MM.1S (cell line): ENCODE measurements at places on chromosomes 2 and 18.
A peak's percentile ranks its signal among the peaks of the same experiment; 100 is the strongest.

- DNase-seq, result no peak
These were observed 4.7 kb upstream of the IL37 start for GRCh38 chr2:112906276-112906675.

GRCh38 chr2:95551055-95551568 is 40.7 kb upstream of the TRIM43 start:
- DNase-seq, result no peak

DNA sequence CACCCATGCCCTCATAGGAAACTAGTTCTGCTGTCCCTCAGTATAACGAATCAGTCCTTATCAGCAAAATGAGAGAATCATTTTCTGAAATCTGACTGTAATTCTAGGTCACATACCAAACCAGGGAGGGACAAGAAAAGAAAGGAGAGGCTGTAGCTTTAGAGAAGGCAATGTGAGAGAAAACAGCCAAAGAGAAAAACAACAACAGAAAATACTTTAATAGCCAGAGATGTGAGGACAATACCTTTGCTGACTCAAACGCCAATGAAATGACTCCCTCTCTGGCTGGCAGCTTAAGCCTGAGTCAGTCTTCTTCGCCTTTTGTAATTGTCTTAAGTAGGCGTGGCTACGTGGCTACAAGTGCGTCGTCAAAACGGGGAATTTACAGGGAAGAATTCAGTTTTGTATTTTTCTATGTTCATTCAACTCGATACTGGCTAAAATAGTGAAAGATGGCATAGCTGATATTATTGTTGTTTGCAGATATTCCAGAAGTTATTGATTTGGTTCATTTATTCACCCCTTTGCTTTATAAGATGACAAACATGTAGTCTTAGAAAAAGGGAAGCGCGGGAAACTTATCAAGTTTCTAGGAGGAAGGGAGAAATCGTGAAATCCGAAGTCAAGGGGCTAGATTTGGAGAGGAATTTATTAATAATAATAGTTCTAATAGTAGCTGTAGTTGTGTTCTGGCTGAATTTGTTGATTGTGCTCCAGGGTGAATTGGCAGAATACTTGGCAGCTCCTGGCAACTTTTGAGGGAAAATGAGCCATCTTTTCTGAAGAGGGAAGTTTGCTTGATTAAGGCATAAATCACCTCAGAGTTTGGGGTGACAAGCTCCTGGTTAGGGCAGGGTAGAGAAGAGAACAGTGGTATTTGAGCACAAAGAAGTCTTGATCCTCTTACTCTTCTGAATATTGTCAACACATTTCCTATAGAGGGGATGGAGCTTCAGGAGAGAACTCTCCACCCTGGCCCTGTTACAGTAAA is at the start of gene IL1A:
Gene IL1A, minus strand, starts transcription at position 295 of the 991 bp plus-strand sequence. CDS start 723 bp downstream, outside the sequence.
- no peak for DNase-seq

GRCh38 chr2:66553370-66553769 is 118.4 kb downstream of the MEIS1 start:
- DNase-seq, result no peak

- DNase-seq, result no peak
These were observed 5.7 kb upstream of the CAPN14 start for GRCh38 chr2:31223026-31223425.

- DNase-seq, result no peak
These were observed 563.6 kb upstream of the PKDCC start for GRCh38 chr2:41483982-41484857.

DNA sequence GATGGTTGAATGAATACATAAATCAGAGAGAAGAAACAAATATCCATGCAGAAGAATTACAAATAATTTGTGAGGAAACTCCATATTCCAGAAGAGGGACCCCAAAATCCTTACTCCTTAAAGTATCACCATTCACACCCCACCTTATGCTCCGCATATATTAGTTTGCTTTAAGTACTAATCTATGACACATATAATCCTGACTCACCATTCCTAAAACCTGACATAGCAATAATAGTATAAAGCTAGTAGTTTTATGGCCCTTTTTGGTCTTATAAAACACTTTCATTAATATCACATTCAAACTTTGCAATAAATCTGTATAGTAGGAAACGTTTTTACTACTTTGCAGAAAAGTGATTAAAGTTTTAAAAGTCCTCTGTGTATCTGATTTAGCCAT is 719.0 kb upstream of the SLC39A10 start:
- DNase-seq, result no peak

- no peak for DNase-seq
These were observed 91.7 kb downstream of the GCA start for GRCh38 chr2:162435676-162436075.

DNA sequence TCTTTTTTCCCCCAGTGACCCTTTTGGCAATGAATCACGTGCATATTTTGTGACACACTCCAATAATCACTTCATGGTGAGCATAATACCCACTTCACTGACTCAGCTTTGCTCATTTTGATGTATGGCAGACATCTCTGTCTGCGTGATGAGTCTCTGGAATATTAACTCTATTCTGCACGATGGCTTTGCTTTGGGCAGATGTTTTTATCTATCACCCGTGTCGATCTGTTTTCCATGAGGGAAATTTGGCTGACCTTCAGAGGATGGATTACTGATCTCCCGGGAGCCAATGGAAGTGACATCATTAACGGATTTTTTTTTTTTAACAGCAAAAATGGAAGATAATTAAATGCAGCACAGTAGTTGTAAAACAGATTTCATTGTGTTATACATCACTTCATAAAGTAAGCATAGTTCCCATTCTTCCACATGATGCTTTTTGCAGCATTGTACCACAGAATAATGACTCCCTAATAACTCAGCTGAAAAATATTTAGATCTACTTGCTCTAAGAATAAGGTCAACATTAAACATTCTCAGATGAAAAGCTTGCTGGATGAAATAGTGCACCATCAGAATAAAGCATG is 29.8 kb downstream of the CDC42EP3 start:
- no peak for DNase-seq

DNA sequence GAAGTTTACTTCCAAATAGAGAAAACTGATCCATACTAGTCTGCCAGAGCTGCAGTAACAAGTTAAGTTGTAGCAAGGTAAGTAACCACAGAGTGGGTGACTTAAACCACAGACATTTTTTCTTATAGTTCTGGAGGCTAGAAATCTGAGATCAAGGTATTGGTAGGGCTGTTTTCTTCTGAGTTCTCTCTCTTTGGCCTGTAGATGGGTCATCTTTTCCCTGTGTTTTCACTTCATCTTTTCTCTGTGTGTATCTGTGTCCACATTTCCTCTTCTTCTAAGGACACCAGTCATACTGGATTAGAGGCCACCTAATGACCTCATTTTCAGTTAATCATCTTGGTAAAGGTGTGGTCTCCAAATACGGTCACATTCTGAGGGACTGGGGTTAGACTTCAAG is 142.9 kb upstream of the MEX3C start:
- DNase-seq, result peak; percentile 27

GRCh38 chr2:84631047-84631446 is 114.7 kb downstream of the DNAH6 start:
- peak; percentile 47 for DNase-seq

DNA sequence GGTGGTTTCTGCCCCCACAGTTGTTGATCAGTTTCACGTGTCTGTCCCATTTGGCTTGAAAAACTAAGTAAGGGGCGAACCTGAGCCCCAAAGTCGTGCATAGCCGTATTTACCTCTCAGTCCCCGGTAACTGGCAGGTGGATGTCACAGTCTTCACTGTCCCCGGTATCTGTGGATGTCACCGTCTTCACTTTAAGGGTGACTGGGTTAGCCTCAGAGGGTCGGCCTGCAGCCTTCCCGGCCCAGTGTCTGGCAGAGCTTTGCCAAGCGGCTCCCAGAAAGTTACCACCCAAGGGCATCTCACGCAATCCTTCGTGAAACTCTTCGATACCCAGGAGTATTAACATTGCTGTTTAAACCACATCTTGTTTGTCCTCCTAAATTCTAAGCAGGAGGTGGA is 125.3 kb upstream of the CTDP1 start:
- no peak for DNase-seq

GRCh38 chr2:234623521-234623991 is 126.7 kb upstream of the ARL4C start:
- DNase-seq, result no peak

DNA sequence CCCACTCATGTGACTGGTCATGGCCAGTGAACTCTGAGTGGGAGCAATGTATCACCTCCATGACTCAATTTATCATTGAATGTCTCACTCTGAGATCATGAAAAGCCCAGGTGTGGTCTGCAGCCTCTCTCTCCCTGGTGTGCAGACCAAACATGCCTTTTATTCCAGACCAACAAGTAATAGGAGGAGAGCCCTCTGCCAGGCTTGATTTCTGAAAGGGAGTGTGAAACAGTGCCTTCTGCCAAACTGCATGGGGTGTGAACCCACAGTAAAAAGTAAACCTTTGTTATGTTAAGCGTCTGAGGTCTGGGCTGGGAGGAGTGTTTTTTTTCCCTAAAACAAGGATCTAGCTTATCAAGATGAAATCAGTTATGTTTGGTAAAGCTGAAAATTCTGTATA is 601.2 kb downstream of the ADCYAP1 start:
- no peak for DNase-seq

- peak; percentile 51 for DNase-seq
These were observed 323.9 kb downstream of the XIRP2 start for GRCh38 chr2:167212014-167212648.

DNA sequence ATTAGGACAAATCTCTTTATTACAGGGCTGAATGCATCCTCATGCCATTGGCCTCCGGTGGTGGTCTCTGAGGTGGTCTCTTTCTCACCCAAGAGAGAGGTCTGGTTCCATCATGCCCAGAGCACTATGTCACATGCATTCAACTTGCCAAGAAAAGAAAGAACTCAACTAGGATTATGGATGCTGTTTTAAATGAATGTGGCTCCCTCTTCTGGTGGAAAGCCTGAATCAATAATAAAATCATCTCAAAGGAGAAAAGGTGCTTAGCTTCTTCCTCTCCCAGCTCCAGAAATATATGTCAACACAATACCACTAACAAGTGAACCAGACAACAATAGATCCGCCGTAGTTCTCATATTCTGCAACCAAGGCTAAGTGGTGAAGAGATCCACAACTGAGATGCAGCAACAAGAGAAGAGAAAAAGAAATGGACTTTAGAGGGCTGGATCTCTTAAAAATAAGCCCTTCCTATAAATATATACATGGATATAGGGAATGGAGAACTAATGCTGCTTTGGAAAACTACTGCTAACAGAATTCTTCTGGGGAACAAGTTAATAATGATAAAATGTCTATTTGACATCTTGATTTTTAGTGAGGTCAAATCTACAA is 396.8 kb downstream of the NCKAP5 start:
- DNase-seq, result peak; percentile 68

DNA sequence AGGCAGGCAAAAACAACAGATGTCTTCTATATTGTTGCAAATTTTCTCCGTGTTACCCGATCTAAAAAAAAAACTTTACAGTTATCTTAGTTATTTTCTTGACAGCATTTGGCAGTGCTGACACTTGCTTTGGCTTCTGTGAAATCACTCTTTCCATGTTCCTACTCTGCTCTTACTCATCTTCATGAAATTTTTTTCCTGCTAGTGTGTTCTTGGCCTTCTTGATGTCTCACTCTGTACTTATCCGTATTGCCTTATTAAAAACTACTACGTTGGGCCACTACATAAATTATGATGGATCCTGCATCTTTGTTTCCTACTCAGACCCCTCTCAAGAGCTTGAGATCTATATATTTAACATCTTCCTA is 134.4 kb downstream of the IKZF2 start:
- DNase-seq, result no peak

DNA sequence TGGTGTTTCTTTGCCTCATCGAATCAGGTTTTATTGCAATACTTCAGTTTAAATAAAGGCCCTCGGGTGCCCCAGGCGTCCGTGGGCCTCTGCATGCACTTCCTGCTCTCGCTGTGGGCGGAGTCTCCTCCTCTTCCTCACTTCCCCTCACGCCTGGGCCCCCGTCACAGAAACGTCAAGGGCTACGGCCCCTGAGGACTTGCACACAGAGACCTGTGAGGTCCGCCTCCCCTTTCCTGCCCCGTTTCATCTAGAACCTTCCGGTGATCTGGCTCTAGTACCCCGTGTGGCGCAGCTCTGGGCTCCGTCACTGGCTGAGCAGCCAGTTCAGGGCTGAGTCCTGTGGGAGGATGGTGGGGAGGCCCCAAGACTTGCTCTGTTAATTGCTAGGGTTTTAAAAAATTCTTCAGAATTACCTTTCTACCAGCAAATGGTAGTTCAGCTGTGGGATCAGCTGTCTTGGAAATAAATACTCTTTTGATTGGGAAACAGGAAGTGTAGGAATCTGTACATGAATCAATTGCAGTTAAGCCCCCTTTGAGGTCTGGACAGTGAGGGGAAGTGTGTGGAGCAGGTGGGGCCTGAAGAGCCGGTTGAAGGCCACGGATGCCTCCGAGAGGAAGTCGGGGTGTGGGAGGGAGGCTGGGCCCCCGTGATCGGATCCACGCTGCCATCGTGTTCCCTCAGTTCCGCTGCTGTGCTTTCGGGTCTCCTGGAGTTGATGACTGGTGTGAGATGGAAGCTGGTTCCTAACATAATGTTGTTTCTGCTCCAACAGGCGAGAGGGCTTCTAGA is 10.2 kb downstream of the NFATC1 start:
- DNase-seq, result no peak

GRCh38 chr2:23427976-23428375 is 43.0 kb downstream of the KLHL29 start:
- no peak for DNase-seq

- DNase-seq, result no peak
These were observed 6.6 kb downstream of the ACVR2A start for GRCh38 chr2:147851244-147851930.

GRCh38 chr2:43289331-43289730 is 62.9 kb upstream of the ZFP36L2 start:
- DNase-seq, result no peak

GRCh38 chr18:57768537-57769326 is 34.4 kb downstream of the ATP8B1 start:
- DNase-seq, result no peak

- no peak for DNase-seq
These were observed 90.4 kb upstream of the HAAO start for GRCh38 chr2:42882756-42883155.

DNA sequence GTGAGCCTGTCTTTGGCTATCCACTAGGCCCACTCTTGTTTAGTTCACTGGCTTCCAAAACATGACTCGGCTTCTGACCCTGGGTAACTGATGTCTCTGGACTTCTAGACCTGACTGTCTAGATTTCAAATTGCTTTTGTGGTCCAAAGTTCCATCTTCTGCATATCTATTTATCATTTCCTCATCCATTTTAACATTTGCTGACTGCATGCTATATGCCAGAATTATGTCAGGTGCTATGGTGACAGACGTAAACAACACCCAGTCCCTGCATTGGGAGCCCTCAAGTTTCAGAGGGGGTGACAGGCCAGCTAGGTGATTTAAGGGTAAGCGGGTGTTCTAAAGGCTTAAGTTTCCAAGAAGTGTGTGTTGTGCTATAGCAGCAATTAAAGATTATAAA is 140.9 kb downstream of the PIEZO2 start:
- no peak for DNase-seq

- DNase-seq, result no peak
These were observed at the start of gene HRH4 for GRCh38 chr18:24460388-24460787. TSS of gene HRH4 (plus strand) at chr18:24460637. CDS start at chr18:24460729, 92 bp downstream.

GRCh38 chr2:207227062-207227748 is 61.5 kb upstream of the KLF7 start:
- no peak for DNase-seq
